ENCODE measurements at places on chromosomes 4 and X.

- DNase-seq = no peak
These were observed 450.7 kb downstream of the GASK1B start for GRCh38 chr4:157722146-157722545.

GRCh38 chr4:186623546-186623945 lies 68.2 kb upstream of the MTNR1A start:
- no peak for DNase-seq

DNA sequence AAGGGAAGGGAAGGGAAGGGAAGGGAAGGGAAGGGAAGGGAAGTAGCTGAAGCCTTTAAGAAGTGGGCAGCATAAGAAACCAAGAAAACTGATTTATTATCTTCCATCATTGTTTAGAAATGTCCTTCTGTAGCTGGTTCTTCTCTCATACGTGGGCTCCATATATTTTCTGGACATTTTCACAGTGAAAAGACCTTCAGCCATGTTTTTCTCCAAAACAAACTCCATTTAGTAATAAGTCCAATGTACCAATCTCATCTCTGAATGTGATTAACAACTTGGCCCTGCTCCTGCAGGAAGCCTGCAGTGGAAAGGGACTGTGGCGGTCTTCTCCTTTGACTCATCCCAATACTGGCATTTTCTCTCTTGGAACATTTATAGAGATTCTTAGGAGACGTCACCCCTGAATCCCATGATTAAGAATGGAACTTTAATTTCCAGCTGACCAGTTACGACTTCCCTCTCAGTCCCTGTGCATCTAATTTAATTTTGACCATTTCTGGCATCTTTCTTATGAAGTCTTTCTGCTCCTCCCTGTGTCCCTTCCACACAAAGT lies 96.6 kb upstream of the GUCY1A1 start:
- DNase-seq = no peak

GRCh38 chr4:71634364-71634763 lies 149.5 kb downstream of the GC start:
- no peak for DNase-seq

DNA sequence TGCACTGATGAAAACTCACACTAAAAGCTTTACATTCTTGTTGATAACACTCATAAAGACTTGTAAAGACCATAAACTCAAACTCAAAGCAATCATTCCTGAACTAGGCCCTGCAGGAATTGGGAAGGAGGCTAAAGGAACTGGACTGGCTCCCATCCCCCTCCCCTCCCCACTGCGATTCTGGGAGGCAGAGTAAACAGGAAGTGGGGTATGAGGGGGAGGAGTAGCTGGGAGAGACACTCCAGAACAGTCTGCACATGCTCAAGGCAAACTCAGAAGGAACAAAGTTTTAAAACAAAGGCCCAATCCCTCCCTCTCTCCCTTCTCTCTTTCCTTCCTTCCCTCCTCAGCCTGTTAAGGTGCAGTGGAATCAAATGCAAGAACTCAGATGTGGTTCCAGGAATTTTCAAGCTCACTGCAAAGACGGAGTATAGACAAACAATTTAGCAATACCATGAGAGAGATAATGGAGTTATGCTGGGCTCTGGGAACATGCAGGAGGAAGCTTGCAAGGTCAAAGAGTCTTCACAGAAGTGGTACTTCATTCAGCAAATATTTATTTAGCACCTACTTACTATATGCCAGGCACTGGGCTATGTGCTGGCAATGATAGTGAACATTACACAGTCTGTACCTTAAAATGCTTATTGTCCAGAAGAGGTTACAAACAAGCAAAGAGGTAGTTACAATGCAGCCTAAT lies 15.9 kb downstream of the MID1IP1 start:
- DNase-seq = no peak

DNA sequence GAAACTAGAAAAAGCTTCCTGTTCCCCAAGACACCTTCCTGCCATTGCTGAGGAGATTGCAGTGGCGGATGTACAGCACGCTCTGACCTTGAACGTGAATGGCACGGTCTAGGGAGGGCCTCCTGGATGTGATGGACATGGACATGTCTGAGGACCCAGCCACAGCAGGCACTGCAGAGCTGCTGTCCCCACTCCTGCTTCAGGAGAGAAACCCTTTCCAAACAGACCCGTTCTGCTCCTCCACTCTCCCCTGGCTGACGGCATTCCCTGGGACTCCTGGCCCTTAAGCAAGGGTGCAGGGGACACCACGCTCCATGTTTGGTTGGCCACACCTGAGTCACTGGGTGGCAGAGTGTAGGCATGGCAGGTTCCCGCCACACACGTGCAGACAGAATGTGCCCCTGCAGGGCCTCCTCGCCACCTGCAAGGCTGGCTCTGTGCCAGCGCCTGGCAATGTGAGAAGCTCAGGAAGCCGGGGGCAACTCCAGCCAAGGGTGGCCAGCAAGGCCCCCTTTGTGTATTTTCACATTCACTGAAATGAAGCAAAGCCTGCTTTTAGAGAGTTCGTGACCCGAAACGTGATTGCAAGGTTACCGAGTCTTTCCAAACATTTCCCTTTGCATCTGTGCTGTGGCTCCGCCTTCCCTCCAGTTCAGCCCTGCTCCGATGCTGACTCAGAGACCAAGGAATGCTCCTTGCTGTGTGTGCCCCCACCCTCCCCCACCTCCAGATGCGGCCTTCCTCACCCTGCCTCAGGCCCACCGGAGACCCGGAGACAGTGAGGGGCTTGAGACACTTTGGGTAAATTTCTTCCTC lies 46.1 kb downstream of the HTRA3 start:
- no peak for DNase-seq

DNA sequence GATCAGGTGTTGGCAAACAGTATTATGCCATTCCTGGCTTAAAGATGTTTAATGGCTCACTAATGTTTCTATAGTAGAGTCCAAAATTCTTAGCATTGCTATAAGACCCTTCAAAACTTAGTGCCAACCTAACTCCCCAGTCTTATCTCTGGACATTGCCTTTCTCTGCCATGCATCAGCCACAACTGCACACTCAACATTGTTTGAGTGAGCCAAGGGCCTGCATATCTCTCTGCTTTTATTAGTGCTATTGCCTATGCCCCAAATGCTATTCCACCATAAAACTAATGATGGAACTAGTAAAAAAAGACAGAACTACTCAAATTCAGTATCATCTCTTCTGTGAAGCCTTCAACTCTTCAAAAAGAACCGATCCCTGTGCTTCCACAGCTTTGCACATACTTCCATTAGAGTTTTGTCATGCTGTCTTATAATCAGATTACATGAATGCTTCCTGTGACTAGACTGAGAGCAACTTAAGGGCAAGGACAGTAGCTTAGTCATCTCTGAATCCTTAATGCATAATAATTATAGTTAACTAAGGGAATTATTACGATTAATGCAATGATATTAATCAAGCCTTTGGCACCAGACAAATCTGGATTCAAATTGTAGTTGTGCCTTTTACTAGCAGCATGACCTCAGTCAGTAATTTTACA lies 53.7 kb downstream of the CHM start:
- no peak for DNase-seq

GRCh38 chr4:89868276-89868675 lies 26.4 kb upstream of the MMRN1 start:
- DNase-seq = no peak

DNA sequence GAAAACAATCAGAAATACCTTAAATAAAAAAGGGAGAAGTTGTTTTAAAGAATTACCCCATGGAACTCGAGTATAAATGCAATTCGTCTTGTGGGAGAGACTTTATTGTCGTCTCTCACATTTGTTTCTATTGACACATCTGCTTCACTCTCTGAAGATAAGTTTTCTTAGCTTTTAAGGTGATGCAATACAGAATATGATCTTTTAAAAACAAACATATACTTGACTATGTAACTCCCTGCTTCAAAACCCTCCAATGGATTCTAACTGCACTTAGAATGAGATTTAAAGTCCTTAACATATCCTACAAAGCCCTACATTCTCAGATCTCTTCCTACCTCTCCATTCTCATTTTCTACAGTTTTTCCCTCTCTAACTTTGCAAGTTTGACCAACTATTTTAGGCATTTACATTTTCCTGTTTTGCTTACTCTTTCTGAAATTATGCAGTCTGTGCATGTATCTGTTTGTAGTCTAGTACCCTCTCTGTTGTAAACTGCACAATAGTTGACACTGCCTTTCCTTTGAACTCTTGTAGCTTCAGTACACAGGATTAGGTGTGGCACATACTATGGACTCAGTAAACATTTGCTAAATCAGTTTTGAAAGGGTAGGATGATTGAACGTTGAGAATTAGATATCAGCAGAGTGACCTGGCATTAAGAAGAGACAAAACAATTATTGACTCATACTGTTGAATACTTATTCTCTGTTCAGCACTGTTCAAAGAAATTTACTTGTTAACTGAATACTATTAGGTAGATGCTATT lies 59.8 kb downstream of the AGTR2 start:
- DNase-seq = no peak

GRCh38 chr4:104128850-104129213 lies 365.9 kb downstream of the CXXC4 start:
- DNase-seq = no peak

Data from activated CD8-positive, alpha-beta memory T cell treated with anti-CD3 and anti-CD28 coated beads for 48 hours (primary cell).